ENCODE measurements at places on chromosomes 11 and 22.

DNA sequence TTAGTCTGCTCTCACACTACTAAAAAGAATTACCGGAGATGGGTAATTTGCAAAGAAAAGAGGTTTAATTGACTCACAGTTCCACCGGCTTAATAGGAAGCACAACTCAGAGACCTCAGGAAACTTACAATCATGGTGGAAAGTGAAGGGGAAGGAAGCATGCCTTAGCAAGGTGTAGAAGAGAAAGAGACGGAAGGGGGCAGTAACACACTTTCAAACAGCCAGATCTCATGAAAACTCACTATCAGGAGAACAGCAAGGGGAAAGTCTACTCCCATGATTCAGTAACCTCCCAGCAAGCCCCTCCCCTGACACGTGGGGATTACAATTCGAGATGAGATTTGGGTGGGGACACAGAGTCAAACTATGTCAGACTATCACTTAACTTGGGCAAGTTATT lies 236.6 kb upstream of the ANO3 start:
- DNase-seq: no peak

- no peak for DNase-seq
These were observed 12.6 kb downstream of the IRF7 start for GRCh38 chr11:603154-603553.

GRCh38 chr11:92384358-92384757 lies 159.7 kb downstream of the FAT3 start:
- no peak for DNase-seq

DNA sequence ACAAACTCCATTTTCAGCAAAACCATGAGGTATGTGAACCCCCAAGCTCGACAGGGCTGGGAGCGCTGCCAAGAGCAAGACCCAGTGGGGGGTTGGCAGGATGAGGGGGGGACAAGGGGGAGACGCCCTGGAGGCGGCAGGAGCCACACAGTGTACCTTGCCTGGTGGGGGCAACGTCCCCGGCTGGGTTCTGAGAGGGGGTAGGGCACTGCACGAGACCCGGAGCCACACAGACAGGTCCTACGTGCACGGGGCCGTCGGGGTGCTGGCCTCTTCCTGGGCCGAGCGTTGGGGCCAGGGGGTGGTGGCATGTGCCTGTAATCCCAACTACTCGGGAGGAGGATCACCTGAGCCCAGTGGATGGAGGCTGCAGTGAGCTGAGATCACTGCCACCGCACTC lies 28.8 kb downstream of the TBX1 start:
- DNase-seq: no peak

GRCh38 chr11:109865548-109866186 lies 227.5 kb upstream of the ZC3H12C start:
- no peak for DNase-seq

DNA sequence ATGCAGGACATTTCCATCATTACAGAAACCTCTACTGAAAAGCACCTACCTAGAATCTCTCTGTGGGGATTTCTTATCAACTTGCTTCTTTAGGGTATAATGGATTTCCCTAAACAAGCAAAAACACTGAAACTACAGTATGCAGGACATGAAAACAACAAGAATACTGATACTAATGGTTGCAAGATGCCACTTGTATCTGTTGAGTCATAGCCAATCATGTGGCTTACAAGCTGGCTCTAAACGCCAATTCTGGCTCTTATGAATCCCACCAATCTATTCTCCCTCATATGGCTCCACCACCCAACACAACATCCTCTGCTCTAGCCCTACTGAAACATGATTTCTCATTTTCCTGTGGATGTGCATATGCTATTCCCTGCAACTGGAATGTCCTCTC lies 22.6 kb downstream of the TENM4 start:
- no peak for DNase-seq

- DNase-seq: no peak
These were observed 6.0 kb upstream of the CD248 start for GRCh38 chr11:66322732-66323427.

GRCh38 chr11:18243783-18244362 lies 4.6 kb downstream of the SAA2 start:
- DNase-seq: peak; percentile 68

DNA sequence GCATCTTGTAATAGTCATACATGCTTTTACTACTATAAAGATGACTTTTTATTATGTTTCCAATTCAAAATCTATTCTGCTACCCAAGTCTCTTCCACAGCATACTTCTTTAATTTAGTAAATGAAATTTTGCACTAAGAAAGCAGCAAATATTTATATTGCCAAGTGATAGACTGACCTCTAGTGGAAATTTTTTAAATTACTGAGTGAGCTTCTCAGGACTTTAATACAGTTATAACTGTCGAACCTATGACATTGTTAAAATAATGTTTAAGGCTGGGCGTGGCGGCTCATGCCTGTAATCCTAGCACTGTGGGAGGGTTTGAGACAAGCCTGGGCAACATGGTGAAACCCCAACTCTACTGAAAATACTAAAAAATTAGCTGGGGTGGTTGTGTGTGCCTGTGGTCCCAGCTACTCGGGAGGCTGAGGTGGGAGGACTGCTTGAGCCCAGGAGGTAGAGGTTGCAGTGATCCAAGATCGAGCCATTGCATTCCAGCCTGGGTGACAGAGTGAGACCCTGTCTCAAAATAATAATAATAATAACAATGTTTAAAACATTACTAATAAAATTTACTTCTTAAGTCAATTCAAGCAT lies 27.3 kb downstream of the STK33 start:
- DNase-seq: peak; percentile 65
